ENCODE measurements at places on chromosomes 2 and 18.

DNA sequence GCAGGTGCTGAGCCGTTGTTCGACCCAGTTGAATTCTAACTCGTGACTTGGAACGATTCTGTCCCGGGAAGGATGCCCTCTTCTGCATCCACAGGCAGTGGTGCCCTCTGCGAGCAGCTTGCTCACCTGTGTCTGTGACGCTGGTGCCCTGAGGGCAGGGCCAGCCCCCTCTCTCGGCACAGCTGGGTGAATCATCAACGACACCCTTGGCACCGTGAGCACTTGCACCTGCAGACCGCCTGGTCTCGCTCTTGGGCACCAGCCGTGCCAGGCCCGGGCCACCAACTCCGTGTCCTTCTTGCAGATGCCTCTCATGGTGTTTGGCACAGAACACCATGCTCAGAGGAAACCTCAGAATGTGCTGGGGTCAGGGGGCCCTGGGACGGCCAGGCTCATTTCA is 75.0 kb downstream of the SLC66A2 start:
- DNase-seq: no peak

GRCh38 chr2:199015072-199015471 is 442.7 kb downstream of the SATB2 start:
- DNase-seq: no peak

DNA sequence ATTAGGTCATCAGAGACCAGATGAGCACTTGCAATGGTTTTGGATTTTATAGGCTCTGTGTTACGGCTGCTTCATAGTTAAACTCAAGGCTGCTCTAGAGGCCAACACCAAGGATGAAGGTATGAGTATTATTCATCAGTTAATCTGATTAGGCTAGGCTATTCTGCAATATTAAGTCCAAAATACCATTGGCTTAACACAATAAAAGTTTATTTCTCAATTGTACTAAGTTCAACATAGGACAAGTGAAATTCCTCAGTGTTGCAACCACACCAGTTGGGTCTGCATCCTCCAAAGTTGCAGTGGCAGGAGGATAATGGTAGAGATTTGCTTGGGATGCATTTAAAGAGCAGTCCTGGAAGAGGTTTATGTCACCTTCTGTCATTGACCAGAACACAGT is 538.3 kb upstream of the CDH2 start:
- no peak for DNase-seq

DNA sequence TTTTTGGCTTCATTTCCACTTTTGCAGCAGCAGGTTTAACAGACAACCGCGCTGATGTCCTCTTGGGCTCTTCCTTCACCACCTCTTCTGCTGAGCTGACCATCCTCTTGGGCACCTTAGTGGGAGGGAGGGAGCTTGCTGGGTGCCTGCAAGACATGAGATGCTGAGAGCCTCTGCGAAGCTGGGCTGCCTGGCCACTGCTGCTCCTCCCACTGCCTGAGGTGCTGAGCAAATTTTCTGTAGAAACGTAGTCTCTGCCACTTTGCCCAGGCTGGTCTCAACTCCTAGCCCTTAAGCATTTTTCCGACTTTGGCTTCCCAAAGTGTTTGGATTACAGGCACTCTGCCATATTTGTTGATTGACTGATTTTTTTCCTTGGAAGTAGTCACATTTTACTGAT is 422.2 kb upstream of the MC4R start:
- DNase-seq: no peak

- no peak for DNase-seq
These were observed 416.8 kb downstream of the CMPK2 start for GRCh38 chr2:6448893-6449292.

- DNase-seq: no peak
These were observed 49.9 kb downstream of the PLEKHA3 start for GRCh38 chr2:178530131-178530530.

GRCh38 chr2:46471697-46472096 is 7.7 kb upstream of the TMEM247 start:
- no peak for DNase-seq

- DNase-seq: no peak
These were observed 79.3 kb downstream of the SDC1 start for GRCh38 chr2:20145497-20146193.

GRCh38 chr2:75097831-75098230 is 101.5 kb downstream of the TACR1 start:
- no peak for DNase-seq

DNA sequence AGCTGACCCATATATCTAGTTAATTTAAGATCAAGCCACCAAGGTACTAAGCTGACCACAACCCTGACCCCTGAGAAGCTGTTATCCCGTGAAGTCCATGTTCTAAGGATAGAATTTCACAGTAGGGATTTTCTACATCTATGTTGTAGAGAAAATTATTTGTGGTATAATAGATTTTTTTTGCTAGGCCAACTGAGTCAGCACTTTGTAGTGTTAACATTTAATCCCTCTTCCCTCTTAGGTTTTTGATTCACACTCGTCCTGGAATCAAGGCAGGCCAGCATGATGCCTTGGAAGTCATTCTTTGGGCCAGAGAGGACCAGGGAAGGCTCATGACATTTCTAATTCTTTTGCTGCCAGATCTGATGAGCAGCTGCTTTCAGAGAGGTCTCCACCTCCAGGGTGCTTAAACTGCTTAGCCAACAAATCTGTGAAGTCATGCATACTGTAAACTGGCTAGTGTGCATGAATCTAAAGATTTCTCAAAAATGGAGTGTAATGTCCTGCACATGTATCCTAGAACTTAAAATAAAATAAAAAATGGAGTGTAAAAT is 102.5 kb downstream of the RBM43 start:
- DNase-seq: no peak

GRCh38 chr2:198961547-198961946 is 496.2 kb downstream of the SATB2 start:
- DNase-seq: no peak

DNA sequence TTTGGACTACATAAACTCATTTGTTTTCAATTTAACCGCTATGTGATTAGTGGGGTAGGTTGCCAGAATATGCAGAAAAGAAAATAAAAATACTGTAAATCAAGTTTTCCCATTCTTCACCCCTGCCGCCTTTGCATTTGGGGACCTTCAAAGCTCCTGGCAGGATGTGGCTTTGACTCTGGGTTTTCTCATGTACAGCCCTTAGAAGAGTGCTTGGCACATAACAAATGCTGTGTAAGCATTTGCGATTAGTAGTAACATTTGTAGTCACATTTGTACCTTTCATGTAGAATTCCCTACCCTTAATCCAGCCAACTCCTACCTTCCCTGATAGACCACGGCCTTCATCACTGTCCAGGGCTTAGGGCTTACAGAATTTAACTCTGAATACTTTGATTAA is 262.6 kb downstream of the MREG start:
- no peak for DNase-seq

DNA sequence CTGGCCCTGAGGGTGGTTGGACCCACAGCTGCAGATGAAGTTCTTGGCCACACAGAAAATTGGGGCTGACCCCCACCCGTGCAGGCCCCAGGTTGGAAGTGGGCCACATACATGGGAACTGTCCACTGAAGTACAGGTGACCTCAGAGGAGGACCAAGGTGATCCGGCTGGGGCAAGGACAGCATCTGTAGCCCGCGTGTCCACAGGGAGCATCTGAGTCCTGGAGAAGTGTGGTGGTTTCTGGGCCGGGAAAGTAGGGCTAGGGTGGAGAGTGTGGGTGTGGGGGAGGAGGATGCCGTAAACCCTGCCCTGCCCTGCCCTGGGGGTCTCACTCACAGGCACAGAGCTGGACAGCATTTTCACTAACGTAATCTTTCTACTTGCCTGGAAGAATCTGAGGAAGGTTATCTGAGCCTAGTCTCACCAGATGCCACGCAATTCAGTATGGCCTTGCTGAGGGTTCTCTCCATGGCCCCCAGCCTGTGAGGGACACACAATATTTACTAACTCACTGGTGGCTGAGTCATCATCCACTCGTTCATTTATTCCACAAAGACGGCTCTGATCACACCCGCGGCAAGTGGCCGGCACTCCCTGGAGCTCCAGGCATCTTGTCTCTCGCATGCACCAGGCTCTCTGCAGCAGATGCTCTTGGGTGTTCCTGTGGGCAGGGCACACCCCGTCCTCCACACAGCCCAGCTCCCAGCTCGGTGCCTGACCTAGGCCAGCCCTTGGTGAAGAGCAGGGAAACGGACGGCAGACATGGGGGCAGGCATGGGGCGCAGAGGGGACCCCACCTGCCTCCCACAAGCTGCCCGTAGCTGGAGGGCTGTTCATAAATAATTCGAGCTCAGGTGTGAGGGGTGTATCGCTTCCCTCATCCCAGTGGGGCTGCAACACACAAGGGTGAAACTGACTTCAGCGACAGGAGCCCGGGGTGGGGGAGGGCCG is 51.2 kb downstream of the INHBB start:
- DNase-seq: no peak

GRCh38 chr2:56502616-56503015 is 318.8 kb downstream of the CCDC85A start:
- no peak for DNase-seq

GRCh38 chr2:197159661-197160211 is 150.8 kb downstream of the ANKRD44 start:
- DNase-seq: no peak

DNA sequence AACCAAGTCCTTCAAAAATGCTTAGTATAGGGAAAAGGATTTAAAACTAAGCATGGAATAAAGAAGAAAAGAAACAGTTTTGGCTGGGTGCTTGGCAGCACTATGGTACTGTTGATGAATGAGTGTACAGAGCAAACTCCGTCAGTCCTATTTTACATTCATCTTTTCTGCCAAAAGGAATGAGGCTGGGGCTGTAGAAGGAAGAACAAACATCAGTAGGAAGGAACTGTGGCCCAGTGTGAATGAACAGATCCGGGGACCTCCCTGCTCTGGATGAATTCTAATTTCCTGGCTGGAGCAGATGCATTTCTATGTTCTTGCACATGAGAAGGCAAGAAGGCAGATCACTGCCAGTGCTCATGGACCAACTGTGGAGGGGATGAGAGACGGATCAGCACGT is 474.0 kb upstream of the MEIS1 start:
- no peak for DNase-seq

GRCh38 chr2:168518555-168519066 is 62.5 kb downstream of the CERS6 start:
- no peak for DNase-seq
